ENCODE measurements at places on chromosomes 16 and 17. TPM values are rescaled to one million over a fixed set of nuclear protein-coding genes. Genes with fewer than 3 reads are reported as not detected.

ICAM2 gene
- 274 TPM for polyA plus RNA-seq

CRHR1 gene
- not detected for polyA plus RNA-seq

CD300H gene
- polyA plus RNA-seq: 0.94 TPM

SLC6A2 gene
- polyA plus RNA-seq: not detected

GJD3 gene
- polyA plus RNA-seq: not detected

TRAF7 gene
- 9.4 TPM for polyA plus RNA-seq

KRTAP4-9 gene
- not detected for polyA plus RNA-seq

DNA sequence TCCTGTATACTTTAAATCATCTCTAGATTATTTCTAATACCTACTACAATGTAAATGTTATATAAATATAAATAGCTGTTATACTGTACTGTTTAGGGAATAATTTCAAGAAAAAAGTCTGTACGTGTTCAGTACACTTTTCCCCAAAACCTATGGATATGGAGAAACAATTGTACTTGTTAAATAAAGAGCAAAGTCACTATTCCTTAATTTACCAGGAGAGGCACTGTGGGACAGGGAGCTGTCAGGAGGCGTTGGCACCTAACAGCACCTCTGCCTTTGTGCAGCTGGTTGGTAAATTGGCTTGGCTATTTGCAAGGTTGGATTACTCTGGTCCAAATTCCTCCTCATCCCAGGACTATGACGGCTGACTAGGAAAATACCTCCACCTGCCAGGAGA, 28.0 kb downstream of the CRHR1 start:
- no peaks in the 10 kb centered on the region for H3K36me3 ChIP-seq
- H3K27me3 ChIP-seq: peaks cover 15% of the 10 kb centered on the region
- no peaks in the 10 kb centered on the region for H3K4me1 ChIP-seq
- no peak for DNase-seq
- no peak overlapping the region for H3K27ac ChIP-seq

GRCh38 chr17:35372846-35373533, 431 bp downstream of the SLFN11 start:
- peak; percentile 33 for DNase-seq
- H3K36me3 ChIP-seq: peaks cover 7% of the 10 kb centered on the region
- peak overlapping the region; percentile 99 for H3K4me3 ChIP-seq
- H3K27ac ChIP-seq: peak overlapping the region; percentile 44
- H3K27me3 ChIP-seq: no peaks in the 10 kb centered on the region
- H3K4me1 ChIP-seq: peaks cover 34% of the 10 kb centered on the region

DNA sequence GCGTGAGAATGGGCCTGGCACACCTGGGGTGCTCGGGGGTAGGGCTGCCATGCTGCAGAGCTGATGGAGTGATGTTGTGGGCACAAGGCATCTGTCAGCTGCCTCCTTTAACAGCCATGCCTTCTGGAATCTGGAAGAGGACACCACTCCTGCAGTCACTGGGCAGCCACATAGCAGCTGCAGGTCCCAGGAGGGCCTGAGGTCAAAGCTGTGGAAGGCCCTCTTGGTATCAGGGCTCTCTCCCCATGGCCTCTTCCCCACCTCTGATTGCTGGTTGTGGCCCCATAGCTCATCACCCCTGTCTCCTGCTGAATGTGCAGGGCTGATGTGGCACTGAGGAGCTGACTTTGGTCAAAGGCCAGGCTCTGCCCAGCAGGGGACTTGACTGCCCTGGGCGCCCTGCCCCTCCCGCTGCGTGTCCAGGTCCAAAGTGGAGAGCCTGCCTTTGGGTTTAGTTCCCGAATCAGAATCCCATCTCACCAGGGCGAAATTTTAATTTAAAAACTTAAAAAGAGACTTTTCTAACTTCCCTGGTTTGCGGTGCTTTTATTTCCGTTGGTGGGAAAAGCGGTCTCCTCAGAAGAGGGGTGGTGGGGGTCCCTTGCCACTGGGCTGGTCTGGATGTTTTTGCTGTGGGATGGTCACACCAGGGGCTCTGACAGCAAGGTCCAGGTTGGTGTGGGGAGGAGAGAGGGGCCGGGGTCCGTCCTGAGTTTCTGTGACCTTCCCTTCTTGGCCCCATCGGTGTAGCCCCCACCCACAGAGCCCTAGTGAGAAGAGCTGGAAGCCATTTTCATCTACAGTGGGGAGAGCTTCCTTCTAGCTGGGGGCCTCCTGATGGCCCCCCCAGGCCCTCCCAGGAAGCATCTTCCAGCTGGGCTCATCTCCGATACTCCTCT, 5.9 kb downstream of the UBALD2 start:
- DNase-seq: peak; percentile 30
- H3K4me1 ChIP-seq: peaks cover 74% of the 10 kb centered on the region
- H3K4me3 ChIP-seq: peak overlapping the region; percentile 56
- H3K27ac ChIP-seq: peak overlapping the region; percentile 100
- no peaks in the 10 kb centered on the region for H3K36me3 ChIP-seq

DNA sequence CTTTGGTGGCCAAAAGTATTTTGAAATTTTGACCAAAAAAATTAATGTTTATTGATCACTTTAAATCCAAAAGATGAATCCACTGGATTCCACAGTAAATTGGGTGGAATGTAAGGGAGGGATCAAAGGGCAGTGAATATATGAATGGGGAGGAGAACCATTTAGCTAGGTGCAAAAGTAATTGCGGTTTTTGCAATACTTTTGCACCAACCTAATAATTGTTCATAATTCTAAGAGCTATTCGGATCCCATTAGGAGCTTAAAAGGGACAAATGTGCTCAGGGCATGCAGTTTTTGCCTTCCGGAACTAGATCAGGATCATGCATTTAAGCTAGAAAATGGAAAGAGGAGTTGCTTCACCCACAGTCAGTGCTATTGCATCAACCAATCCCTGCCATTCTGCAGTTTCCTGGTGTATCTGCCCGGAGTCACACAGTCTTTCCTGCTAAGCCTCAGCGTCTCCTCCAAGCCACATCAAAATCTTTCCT, at the start of gene LPO:
LPO (plus strand) TSS at position 438 of the 488 bp plus-strand sequence. CDS start 4,396 bp downstream, outside the sequence.
- no peaks in the 10 kb centered on the region for H3K36me3 ChIP-seq
- H3K27ac ChIP-seq: peak within 1 kb of the TSS; percentile 85
- DNase-seq: no peak
- H3K4me3 ChIP-seq: no peak within 1 kb of the TSS
- H3K27me3 ChIP-seq: peaks cover 31% of the 10 kb centered on the region

DNA sequence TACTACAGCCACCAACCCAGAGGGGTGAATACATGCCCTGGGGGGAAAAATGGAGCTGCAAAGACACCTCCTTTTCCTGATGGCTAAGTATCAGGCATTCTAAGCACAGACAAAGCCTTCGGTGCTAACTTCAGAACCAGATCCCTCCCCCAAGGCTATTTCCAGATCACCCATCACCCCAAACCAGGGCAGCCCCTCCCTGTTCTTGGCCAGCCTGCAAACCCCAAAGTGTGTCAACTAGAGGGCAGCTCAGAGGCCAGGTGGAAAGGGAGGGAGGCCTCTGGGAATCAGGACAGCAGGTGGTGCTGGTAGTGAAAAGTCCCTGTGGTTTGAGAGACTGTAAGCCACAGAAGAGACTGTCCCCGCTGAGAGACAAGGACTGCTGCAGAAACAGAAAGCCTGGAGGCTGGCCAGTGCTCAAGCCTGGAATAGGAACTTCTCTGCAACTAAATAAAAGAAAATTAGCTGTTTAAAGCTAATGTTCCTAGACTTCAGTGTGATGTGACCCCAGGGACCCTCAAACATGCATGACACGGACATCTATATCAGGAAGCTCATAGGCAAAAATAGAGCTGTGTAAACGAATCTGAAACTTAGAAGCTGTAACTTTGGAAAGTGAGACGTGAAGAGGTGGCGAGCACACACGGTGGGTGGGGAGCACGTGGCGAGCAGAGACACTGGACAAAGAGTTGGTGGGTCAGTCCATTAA, 9.1 kb downstream of the TUBG1 start:
- H3K4me1 ChIP-seq: peaks cover 13% of the 10 kb centered on the region
- peak overlapping the region; percentile 64 for H3K27ac ChIP-seq
- peak overlapping the region; percentile 59 for H3K4me3 ChIP-seq
- no peak for DNase-seq

GRCh38 chr16:12719972-12720371, 83.7 kb downstream of the CPPED1 start:
- no peaks in the 10 kb centered on the region for H3K27me3 ChIP-seq
- peaks cover 9% of the 10 kb centered on the region for H3K36me3 ChIP-seq
- H3K4me1 ChIP-seq: no peaks in the 10 kb centered on the region
- H3K27ac ChIP-seq: no peak overlapping the region
- no peak for DNase-seq

DNA sequence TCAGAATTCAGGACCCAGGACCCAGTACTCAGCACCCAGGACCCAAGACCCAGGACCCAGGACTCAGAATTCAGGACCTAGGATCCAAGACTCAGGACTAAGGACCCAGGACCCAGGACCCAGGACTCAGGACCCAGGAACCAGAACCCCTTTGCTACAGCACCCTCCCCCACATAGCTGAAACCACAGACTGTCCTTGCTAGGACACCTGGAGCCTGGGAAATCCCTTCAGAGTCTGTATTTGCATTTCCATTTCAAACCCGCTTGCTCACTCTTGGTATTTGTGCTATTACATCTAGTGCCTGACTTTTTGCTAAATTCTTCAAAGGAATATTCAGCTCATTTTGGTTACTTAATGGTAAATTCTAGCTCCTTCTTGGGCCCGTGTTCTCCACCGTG, 275.8 kb upstream of the MAF start:
- H3K27me3 ChIP-seq: no peaks in the 10 kb centered on the region
- no peak overlapping the region for H3K27ac ChIP-seq
- H3K4me1 ChIP-seq: no peaks in the 10 kb centered on the region
- DNase-seq: no peak
- no peaks in the 10 kb centered on the region for H3K36me3 ChIP-seq
- H3K4me3 ChIP-seq: no peak overlapping the region

GRCh38 chr16:21217121-21217520, 5.7 kb upstream of the ZP2 start:
- no peak overlapping the region for H3K27ac ChIP-seq
- H3K4me1 ChIP-seq: no peaks in the 10 kb centered on the region
- no peak overlapping the region for H3K4me3 ChIP-seq
- no peaks in the 10 kb centered on the region for H3K36me3 ChIP-seq
- no peak for DNase-seq

- H3K36me3 ChIP-seq: no peaks in the 10 kb centered on the region
- H3K4me3 ChIP-seq: no peak overlapping the region
- no peak for DNase-seq
- H3K27ac ChIP-seq: no peak overlapping the region
- peaks cover 10% of the 10 kb centered on the region for H3K27me3 ChIP-seq
- no peaks in the 10 kb centered on the region for H3K4me1 ChIP-seq
These were observed 141.4 kb downstream of the TMEM132E start for GRCh38 chr17:34720760-34721159.

- peak; percentile 33 for DNase-seq
- peak overlapping the region; percentile 5 for H3K4me3 ChIP-seq
- H3K36me3 ChIP-seq: peaks cover 2% of the 10 kb centered on the region
- peaks cover 43% of the 10 kb centered on the region for H3K4me1 ChIP-seq
These were observed 73.5 kb downstream of the CYTH1 start for GRCh38 chr17:78708510-78708973.

GRCh38 chr17:29577385-29578211, 9.1 kb downstream of the TP53I13 start:
- H3K36me3 ChIP-seq: peaks cover 9% of the 10 kb centered on the region
- no peak overlapping the region for H3K27ac ChIP-seq
- no peak for DNase-seq
- no peak overlapping the region for H3K4me3 ChIP-seq
- H3K4me1 ChIP-seq: peaks cover 31% of the 10 kb centered on the region
- no peaks in the 10 kb centered on the region for H3K27me3 ChIP-seq

DNA sequence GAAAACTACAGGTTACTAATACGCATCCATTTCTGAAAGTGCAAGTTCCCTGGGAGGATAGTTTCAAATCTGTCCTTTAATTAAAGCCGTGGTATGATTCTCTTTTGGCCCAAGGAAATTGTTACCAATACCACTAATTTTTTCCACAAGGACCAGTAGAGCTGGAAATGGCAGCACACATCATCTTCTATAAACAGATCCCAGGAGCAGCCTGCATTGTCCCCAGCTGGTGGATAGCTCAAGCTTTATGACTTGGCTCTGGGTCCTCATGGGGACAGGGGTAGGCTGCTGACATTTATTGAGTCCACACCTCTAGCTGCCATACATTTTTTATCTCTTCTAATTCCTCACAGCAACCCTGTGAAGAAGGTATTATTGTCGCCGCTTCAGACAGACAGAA, 35.8 kb upstream of the BHLHA9 start:
- no peak overlapping the region for H3K4me3 ChIP-seq
- peaks cover 10% of the 10 kb centered on the region for H3K4me1 ChIP-seq
- H3K27ac ChIP-seq: peak overlapping the region; percentile 13
- H3K27me3 ChIP-seq: peaks cover 10% of the 10 kb centered on the region

DNA sequence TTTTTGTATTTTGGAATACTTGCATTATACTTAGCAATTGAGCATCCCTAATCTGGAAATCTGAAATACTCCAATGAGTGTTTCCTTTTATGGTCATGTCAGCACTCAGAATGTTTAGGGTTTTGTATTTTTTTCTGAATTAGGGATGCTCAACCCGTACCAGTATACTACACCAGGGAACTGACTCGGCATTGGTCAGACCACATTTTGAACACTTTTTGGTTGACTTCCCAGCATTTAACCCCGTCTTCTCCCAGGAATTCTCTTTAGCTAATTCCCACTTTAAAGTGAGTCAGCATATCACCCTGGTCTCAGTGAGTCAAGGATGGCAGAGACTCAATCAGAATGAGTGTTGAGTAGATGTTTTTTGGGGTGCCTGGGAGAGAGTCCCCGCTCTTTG, 177.9 kb downstream of the SPECC1 start:
- no peak for DNase-seq
- H3K27ac ChIP-seq: no peak overlapping the region
- no peak overlapping the region for H3K4me3 ChIP-seq
- H3K27me3 ChIP-seq: no peaks in the 10 kb centered on the region

DNA sequence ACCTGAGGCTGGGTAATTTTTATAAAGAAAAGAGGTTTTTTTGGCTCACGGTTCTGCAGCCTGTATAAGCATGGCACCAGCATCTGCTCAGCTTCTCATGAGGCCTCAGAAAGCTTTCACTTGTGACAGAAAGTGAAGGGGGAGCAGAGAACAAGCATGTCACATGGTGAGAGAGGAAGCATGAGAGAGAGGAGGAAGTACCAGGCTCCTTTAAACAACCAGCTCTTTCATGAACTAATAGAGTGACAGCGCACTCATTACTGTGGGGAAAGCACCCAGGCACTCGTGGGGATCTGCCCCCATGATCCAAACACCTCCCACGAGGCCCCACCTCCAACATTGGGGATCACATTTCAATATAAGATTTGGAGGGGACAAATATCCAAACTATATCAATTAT, 86.8 kb downstream of the USP32 start:
- peaks cover 16% of the 10 kb centered on the region for H3K4me1 ChIP-seq
- peaks cover 8% of the 10 kb centered on the region for H3K36me3 ChIP-seq
- H3K27ac ChIP-seq: peak overlapping the region; percentile 95
- no peaks in the 10 kb centered on the region for H3K27me3 ChIP-seq

Measured in naive B cell (primary cell).